NCI-H187 treated with DMSO at 0.1 percent for 48 hours (cell line): ENCODE measurements at places on chromosomes 5 and 9.

- DNase-seq: no peak
Observed at GRCh38 chr9:123336449-123336848, 19.5 kb upstream of the CRB2 start.

GRCh38 chr9:123645126-123645525 is 284.8 kb downstream of the DENND1A start:
- DNase-seq: no peak

DNA sequence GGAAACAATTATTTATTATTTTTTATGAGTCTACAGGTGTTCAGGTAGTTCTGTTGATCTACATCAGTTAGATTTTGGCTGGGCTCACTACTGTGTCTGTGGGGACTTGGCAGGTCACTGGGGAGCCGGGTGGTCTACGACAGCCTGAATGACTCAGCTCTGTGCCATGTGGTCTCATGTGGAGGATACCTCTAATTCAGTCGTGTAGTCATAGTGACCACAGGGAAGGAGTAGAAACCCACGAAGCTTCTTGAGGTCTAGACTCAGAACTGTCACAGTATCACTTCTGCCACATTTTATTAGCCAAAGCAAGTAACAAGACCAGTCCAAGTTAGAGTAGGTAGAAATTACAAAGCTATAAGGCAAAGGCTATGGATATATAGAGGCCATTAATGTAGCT is 64.7 kb upstream of the GRAMD2B start:
- DNase-seq: no peak

- DNase-seq: no peak
Observed at GRCh38 chr5:154086146-154086545, 47.4 kb downstream of the MFAP3 start.

- no peak for DNase-seq
Observed at GRCh38 chr5:174313615-174314014, 268.1 kb downstream of the NSG2 start.

- DNase-seq: no peak
Observed at GRCh38 chr5:140398379-140398811, 3.2 kb upstream of the ANKHD1 start.

DNA sequence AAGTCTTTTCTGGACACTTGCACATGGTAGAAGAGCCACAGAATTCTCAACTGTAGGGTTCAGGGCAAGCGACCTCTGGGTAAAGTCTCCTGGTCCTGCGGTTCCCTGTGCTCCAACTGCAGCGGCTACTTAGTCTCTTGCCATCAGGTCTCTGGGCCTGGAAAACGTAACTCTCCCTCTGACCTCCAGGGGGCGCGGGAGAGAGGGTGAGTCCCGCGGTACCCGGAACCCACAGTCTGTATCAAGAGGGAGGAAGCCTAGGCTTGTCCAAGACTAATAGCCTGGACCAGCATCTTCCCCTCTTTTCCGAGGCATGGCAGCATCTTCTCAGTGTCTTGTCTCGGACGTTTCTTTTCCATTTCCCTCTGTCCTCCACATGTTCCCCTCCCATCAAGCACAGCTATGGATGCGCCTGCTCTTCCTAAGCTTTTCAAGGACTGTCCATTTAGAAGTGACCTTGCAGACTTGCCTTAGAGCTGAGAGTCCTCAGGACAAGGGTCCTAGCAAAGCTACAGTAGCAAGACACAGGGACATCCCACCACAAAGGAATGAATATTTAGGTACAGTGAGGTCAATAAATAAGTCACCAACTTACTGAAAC is 59.3 kb downstream of the FSTL4 start:
- no peak for DNase-seq

- DNase-seq: no peak
Observed at GRCh38 chr5:89542736-89543135, 659.8 kb upstream of the MEF2C start.

GRCh38 chr5:95808013-95808685 is 14.4 kb downstream of the GLRX start:
- DNase-seq: no peak

- DNase-seq: no peak
Observed at GRCh38 chr5:17056141-17056631, 120.1 kb upstream of the MYO10 start.

DNA sequence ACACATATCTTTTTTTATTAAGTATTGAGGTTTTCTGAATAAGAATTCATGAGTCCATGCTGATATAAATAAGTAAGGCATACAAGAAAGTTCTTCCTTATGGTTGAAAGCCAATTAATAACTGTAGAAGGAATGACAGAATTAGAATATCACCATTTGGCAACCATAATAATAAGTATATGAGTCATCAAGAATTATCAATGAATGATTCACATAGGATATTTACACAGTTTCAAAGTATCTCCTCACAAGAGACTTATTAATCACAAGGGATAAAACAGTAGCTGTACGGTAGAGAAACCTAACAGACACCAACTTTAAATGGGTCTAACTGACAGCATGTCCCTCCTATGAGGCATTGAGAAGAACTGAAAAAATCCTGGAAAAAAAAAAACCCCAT is 161.6 kb downstream of the NR3C1 start:
- DNase-seq: no peak

- no peak for DNase-seq
Observed at GRCh38 chr5:138141734-138142133, 2.5 kb upstream of the NME5 start.

GRCh38 chr5:77077829-77078176 is 9.3 kb downstream of the ZBED3 start:
- no peak for DNase-seq

- no peak for DNase-seq
Observed at GRCh38 chr5:44396312-44396711, 7.1 kb upstream of the FGF10 start.

- no peak for DNase-seq
Observed at GRCh38 chr5:60487885-60488442, 212.0 kb downstream of the DEPDC1B start.

- no peak for DNase-seq
Observed at GRCh38 chr5:177539411-177539810, 15.0 kb downstream of the FAM193B start.

DNA sequence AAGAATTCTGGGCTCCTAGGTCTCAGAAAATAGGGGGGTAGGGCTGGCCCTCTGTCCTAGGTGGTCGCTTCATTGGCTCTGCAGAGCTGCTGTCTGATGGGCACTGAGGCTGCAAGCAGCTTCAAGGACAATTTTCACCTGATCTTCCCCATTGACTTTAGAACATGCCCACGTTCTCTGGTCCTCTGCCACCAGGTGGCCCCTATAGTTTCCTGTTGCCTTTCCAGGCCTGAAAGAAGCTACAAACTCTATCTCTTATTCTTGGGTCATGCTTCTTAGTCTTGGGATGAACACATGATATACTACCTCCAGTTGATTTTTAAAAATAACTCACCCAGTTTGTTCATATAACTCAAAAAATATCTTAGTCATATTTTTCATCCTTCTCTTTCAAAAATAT is 26.3 kb downstream of the SPZ1 start:
- no peak for DNase-seq

- DNase-seq: no peak
Observed at GRCh38 chr9:127567730-127568617, 44.1 kb upstream of the STXBP1 start.

- no peak for DNase-seq
Observed at GRCh38 chr5:64587370-64587769, 81.6 kb downstream of the RGS7BP start.

DNA sequence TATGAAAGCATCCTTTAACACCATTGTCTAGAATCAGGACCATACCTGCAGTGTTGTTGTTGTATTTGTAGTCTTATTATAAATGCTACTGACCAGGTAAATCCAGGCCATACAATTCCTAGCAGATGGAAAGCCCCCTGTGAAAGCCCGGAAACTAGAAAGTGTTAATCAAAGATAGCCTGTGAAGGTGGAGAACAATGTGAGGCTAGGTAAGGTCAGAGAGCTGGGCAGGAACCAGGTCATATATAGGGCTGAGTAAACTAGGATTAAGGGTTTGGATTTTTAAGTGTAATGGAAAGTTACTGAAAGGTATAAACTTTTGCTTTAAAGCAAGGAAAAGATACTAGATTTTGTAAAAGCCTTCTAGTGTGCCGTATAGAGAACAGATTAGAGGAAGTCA is 6.7 kb downstream of the LRRC70 start:
- no peak for DNase-seq

DNA sequence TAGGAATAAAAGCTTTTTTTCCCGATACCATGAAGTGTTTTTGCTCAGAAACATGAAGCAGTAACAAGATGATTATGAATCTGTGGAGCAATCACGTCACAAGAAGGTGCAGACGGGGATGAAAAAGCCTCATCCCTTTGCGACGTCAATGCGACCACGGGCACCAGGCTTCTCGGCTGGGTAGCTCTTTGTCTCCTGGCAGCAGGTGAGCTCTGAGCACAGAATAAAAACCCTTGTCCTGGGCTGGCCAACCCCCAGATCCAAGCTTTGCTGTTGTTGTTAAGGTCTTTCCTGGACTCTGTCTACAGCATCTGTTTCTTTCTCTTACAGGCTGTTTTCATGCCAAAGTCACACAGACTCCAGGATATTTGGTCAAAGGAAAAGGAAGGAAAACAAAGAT is 113.8 kb downstream of the ANKRD18B start:
- no peak for DNase-seq

- DNase-seq: no peak
Observed at GRCh38 chr5:57231607-57232006, 57.7 kb downstream of the GPBP1 start.
